ENCODE measurements at places on chromosomes 7 and 10. TPM values are rescaled to one million over a fixed set of nuclear protein-coding genes. Genes with fewer than 3 reads are reported as not detected.

PDLIM1 gene
- total RNA-seq: 93.9 TPM

EEPD1 gene
- total RNA-seq: 9.7 TPM

BCAP29 gene
- 39.2 TPM for total RNA-seq

DGKI gene
- 0.45 TPM for total RNA-seq

GRCh38 chr10:125084191-125084613 lies 76.2 kb downstream of the CTBP2 start:
- DNase-seq: peak; percentile 79
- H3K27me3 ChIP-seq: no peaks in the 10 kb centered on the region
- H3K4me1 ChIP-seq: no peaks in the 10 kb centered on the region
- peaks cover 3% of the 10 kb centered on the region for H3K36me3 ChIP-seq

DNA sequence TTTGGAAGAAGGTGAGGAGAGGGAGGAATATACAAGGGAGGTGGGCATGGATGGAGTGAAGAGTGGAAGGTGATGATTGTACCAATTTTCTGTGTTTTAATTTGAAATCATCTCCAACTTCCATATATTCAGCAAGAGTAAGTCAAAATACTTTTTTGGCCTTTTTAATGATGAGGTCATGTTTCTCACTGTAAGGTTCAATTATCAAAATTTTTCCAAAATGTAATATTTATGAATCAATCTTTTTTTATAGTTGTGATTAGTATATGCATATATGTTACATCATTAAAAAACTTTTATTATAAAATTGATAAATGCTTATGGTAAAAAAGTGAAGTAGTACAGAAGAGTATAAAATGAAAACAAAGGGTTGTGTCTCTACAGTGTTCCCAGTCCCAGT lies 40.7 kb downstream of the PRKAR2B start:
- no peaks in the 10 kb centered on the region for H3K36me3 ChIP-seq
- no peak for DNase-seq
- no peak overlapping the region for H3K27ac ChIP-seq
- H3K4me1 ChIP-seq: peaks cover 3% of the 10 kb centered on the region

- H3K4me1 ChIP-seq: no peaks in the 10 kb centered on the region
- DNase-seq: no peak
- no peak overlapping the region for H3K4me3 ChIP-seq
- H3K27ac ChIP-seq: no peak overlapping the region
- H3K27me3 ChIP-seq: no peaks in the 10 kb centered on the region
Measured at GRCh38 chr7:4191046-4191445, 491.0 kb upstream of the FOXK1 start.

DNA sequence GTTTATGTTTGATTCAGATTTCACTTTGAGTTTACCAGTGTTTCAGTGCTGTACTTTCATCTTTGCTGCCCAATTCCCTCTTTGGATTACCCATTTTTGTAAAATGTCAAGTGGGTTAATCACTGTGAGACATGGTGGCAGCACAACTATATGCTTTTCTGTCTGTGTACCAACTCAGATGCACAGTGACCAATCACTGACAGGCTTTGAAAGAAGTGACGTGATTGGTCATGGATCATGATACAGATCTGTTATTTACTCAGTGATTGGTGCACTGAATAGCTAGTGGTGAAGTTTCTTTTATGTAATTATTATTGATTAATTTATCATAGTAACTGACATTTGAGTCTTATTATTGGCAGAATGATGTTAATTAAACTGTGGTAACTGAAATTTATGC lies 126.9 kb downstream of the SDK1 start:
- no peak overlapping the region for H3K27ac ChIP-seq
- H3K27me3 ChIP-seq: no peaks in the 10 kb centered on the region
- H3K36me3 ChIP-seq: no peaks in the 10 kb centered on the region
- H3K4me3 ChIP-seq: no peak overlapping the region
- no peak for DNase-seq

GRCh38 chr10:81594991-81595390 lies 280.0 kb upstream of the NRG3 start:
- H3K4me3 ChIP-seq: no peak overlapping the region
- no peak for DNase-seq
- no peak overlapping the region for H3K27ac ChIP-seq
- H3K27me3 ChIP-seq: no peaks in the 10 kb centered on the region
- H3K36me3 ChIP-seq: no peaks in the 10 kb centered on the region

GRCh38 chr10:60536529-60537114 lies 146.9 kb upstream of the ANK3 start:
- H3K27ac ChIP-seq: no peak overlapping the region
- H3K4me1 ChIP-seq: peaks cover 15% of the 10 kb centered on the region
- no peaks in the 10 kb centered on the region for H3K36me3 ChIP-seq
- no peaks in the 10 kb centered on the region for H3K27me3 ChIP-seq

DNA sequence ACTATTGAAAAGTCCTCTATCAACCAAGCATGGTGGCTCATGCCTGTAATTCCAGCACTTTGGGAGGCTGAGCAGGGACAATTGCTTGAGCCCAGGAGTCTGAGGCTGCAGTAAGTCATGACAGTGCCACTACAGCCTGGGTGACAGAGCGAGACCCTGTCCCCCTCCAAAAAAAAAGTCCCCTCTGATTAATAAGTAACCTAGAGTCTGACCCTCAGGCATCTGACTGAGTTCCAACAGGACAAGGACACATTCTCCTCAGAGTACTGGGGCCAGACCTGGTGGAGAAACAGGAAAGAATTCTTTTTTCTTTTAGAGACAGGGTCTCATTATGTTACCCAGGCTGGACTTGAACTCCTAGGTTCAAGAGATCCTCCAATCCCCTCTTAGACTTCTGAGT lies 10.0 kb downstream of the MORN4 start:
- DNase-seq: no peak
- no peaks in the 10 kb centered on the region for H3K36me3 ChIP-seq
- no peak overlapping the region for H3K4me3 ChIP-seq
- H3K27ac ChIP-seq: no peak overlapping the region

DNA sequence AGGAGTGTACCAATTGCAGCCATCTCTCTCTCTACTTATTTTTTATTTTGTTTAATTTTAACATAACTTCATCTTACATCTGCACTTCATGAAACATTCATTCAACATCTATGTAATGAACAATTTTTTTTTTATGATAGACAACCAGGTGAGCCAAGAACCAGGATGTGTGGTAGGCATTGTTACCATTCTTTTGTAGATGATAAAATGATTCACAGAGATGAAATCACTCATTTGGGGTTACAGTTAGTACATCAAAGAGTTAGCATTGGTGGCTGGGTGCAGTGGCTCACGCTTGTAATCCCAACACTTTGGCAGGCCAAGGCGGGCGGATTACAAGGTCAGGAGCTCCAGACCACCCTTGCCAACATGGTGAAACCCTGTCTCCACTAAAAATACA lies 127.8 kb downstream of the HDAC9 start:
- H3K4me1 ChIP-seq: no peaks in the 10 kb centered on the region
- DNase-seq: no peak
- no peak overlapping the region for H3K4me3 ChIP-seq
- no peaks in the 10 kb centered on the region for H3K27me3 ChIP-seq
